Activated T-helper 1 cell treated with Interleukin-2 at 50 U/mL for 16 hours (primary cell): ENCODE measurements at places on chromosomes 2 and 18.

DNA sequence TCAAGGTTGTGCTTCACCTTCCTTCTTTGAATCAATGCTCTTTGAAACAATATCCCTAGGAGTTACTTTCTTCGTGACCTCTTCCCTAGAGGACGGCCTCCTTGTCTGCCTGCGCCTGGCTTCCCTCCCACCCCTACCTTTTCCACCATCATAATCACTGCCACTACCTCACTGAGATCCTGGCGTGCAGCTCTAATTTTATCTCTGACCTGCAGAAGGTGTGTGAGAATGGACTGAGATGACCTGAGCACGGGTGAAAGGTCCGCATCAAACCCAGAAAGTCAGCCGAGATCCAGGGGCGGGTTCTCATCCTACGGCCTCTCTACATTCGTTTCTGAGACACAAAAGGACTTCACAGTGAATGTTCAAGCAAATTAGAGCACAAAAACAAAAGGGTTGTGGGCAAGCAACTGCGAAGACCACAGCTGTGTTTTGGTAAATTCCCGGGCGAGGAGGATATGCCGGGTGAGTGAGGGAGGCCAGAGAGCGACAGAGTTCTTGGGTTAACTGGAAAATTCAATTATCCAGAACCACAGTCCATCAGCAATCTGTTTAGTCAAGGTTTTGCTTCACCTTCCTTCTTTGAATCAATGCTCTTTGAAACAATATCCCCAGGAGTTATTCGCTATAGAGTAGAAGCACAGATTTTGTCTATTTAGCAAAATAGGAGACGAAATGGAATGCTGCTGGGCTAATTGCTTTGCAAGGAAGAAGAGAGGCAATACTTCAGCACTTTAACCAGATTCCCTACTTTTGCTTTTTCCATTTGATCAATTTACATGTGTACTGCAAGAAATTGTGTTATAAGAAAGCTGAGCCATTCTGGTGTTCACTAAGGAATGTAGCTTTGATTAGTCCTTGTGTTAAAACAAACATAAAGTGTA, 212.6 kb downstream of the ACKR3 start:
- no peak for DNase-seq

DNA sequence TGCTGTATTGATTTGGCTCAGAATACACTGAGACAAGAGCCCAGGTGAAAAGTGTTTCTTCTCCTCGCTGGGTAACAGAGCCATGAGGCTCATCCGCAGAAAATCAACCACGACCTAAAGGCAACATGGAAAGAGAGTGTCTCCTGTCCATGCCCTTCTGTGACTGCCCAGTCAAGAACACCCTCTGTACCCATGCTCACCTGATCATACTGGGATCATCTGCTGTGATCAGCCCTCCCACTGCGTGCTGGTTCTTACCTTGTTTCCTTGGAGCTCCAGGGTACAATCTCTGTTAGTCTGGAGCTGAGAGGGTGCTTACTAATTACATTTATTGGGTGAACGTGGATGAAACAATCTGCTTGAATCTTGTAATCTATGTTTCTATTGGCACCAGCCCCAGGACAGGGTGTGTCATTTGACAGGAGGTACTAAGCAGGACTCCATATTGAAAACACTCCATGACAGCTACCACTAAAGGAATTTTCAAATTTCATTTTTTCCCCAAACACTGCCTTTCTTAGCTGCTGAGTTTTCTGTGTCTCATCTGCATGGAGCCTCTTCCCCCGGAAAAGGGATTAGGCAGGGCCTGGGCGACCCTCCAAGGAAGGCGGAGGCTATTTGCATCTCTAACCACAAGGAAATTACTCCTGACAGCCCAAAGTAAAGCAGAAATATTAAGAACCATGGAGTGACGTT, 39.7 kb upstream of the GRP start:
- no peak for DNase-seq

DNA sequence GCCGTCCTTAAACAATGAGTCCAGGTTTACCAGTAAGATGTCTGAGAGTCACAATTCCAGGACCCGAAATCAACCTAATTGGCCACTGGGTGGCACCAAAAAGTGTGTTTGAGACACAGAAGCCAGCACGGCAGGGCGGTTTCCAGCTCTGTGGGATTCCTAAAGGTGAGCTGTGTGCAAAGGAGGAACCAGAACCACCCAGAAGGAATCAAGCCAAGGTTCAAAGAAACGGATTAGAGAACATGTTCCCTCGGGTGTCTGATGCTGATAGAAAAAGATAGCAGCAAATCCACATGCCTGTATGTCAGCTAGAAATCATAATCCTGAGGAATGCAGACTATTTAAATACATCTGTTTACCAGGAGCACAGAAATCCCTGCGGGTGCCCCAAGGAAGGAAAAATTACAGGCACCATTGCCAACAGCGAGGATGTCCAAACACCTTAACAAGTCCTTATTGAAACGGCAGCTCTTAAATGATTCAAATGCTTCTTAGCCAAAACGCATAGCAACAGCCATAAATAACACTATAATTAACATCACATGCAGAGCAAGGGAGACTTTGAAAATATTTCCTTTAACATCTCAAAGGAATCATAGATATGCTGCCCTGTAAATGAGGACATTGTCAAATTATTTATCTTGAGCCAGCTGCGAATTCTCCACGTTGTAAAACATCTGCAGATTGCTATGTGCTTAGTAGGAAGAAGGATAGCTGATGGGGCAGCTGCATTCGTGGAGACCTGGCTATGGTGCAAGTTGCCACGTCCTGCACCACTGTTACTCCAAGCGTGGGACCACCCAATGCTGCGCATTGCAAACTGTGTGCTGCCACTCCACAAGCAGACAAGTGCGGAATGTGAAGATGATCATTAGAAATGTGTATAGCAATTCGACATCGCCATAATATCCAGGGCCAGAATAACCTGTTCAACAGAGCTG, 318.7 kb upstream of the NCKAP5 start:
- DNase-seq: peak; percentile 8

GRCh38 chr18:65753520-65753919, 2.7 kb downstream of the CDH7 start:
- no peak for DNase-seq

DNA sequence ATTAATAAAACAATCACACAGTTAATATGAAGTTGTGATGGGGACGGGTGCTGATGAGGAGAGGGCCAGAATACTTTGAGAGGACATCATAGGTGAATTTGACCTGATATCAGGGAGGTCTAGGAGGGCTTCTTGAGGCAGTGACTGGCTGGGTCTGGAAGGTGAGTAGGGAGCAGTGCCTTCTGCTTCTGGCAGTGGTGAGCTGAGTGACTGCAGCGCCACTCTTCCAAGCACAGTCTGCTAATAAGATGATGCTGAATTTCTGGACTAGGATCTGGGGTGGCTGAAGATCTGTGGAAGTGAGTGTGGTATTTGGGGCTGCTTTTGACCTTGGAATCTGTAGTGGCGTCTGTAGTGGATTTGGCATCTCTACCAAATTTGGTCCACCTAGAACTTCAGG, 5.5 kb downstream of the DGKD start:
- DNase-seq: no peak

GRCh38 chr2:130376433-130377293, 20.8 kb downstream of the PTPN18 start:
- DNase-seq: no peak

DNA sequence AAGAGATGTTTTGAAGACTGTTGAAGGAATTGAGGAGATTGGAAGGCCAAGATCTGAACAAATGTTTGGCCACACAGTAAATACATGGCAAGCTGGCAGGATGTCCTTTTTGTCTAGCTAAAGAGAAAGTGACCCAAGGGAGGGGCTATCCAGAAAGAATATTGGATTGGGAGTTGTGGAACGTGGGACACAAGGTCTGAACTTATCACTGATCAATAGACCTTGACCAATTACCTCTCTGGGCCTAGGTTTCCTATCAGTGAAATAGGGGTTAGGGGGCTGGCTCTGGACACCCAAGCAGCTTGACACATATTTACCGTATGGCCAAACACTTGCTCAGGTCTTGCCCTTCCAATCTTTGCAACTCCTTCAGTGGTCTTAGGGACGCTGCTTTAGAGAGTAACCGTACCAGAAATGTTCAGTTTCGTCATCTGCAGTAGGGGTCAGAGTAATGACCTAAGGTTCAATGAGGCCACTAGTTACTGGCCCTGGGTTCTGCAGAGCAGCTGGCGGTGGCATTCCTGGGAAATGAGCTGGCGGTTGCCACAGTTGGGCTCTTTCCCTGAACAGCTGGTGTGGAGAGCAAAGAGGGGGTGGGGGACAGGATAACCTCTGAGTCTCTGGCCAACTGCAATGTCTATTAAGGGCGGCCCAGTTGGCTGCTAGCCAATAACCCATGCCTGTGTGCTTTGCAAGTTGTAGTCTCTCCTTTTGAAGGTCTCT, 70.1 kb upstream of the STPG4 start:
- DNase-seq: no peak

DNA sequence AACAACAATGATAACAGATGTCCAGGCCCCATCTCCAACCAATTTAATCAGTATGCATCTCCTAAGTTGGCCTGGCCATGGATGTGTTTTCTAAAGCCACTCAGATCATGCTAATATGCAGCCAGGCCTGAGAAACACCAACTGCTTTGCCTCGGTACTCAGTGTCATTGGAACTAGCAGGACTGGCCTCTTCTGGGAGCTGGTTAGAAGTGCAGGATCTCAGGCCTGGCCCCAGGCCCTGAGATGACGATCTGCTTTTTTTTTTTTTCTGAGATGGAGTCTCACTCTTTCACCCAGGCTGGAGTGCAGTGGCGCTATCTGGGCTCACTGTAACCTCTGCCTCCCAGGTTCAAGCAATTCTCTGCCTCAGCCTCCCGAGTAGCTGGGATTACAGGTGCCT, 69.1 kb downstream of the IRS1 start:
- DNase-seq: no peak

DNA sequence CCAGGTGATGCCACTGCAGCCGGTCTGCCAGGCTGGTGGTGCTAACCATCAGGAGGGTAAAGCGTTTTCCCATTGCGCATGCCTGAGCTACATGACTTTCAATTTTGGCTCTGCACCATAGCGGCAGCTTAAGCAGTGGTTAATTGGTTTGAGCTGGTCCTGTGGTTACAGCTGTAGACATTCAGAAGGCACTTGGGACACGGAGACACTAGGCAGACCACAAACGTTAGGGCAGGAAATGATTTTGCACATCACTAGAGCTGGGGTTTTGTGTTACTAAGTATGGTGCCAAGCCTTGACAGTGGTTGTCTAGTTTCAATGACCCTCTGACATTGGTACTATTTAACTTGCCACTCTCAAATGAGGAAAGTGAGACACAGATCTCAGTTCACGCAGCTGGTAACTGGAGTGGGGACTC, 28.9 kb upstream of the CNOT11 start:
- no peak for DNase-seq

DNA sequence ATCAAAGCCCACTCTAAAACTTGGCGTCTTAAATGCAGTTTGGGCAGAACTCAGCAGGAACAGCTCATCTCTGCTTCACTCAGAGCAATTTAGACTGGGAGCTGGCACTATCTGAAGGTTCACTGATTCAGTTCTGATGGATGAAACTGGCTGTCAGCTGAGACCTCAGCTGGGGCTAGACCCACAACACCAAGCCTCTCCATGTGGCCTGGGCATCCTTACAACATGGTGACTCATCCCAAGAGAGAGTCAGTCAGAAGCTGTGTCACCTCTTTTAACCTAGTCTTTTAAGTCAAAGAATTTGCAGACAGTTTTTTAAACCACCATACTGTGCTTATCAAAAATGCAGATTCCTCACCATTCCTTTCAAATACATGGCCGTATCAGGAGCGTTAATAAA, 62.6 kb upstream of the ZNF397 start:
- no peak for DNase-seq

DNA sequence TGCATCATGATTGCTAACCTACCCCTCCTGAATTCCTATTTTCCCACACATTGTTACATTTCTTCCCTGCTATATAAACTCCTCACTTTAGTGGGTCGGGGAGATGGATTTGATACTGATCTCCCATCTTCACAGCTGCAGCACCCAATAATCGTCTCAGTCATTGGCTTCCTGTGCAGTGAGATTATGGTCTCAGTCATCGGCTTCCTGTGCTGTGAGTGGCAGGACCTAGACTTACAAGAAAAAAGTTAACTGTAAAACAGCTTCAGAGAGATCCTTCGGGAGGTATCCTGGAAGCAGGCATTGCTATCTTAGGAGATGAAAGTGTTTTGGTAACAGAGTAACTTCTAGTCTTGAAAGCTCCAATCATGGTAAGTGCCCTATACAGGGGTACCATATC, 3.4 kb upstream of the ZNF892 start:
- no peak for DNase-seq

GRCh38 chr2:37306024-37306423, 18.6 kb downstream of the PRKD3 start:
- DNase-seq: no peak

- no peak for DNase-seq
Measured at GRCh38 chr2:47309472-47309951, 93.4 kb upstream of the MSH2 start.

GRCh38 chr2:163210430-163210918, 371.9 kb upstream of the KCNH7 start:
- DNase-seq: no peak

DNA sequence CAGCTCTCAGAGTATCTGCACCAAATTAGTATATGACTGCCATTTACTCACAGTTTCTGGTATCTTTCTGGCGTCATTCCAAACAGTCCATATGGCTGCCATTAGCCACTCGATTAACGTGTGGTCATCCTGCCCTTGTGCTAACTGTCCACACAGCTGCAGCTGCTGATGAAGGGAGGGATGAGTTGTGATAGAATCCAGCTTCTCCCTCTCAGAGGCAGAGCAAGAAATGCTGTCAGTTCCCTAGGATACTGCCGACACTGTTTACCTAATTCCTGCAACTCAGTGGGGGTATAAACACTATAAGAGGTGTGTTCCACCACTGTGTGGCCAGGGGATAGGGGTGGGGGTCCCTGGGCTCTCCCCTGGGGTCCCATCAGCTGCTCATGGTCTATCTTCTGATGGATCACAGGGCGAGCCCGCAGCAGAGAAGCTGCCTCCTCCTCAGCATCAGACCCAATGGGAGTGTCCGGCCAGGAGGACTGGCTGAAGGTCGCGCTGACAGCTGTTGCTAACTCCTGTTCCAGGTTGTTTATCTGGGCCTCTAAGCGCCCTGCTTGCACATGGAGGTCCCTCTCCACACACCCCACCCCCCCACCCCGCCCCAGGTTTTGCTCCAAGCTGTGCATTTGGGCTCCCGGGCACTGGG, 17.3 kb upstream of the KLHL23 start:
- DNase-seq: no peak

- DNase-seq: no peak
Measured at GRCh38 chr18:12049978-12050811, 43.4 kb upstream of the ANKRD62 start.
